ENCODE measurements at places on chromosomes 4 and X.

GRCh38 chrX:148020329-148020728 is 39.2 kb downstream of the FMR1NB start:
- no peak for DNase-seq

GRCh38 chr4:100842856-100843255 is 325.0 kb upstream of the EMCN start:
- DNase-seq, result no peak

- DNase-seq, result no peak
Observed at GRCh38 chr4:25503779-25504178, 126.7 kb downstream of the ANAPC4 start.

DNA sequence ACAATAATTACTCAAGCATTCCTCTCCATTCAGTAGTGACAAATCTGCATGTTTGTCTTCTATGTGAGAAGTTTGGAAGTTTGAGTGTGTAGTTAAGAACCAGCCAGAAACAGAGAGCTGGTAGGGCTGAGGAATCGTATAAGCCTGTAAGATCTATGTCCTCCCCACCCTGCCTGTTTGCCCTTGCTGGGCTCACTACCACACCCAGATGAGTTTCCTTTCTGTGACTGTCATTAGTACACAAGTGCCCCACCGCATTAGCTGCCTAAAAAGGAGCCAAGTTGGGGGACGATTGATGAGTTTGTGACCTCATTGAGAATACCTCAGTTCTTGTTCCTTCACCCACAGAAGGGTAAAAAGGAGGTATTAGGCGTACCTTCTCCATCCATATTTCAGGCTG is 28.3 kb downstream of the DOCK11 start:
- DNase-seq, result no peak

DNA sequence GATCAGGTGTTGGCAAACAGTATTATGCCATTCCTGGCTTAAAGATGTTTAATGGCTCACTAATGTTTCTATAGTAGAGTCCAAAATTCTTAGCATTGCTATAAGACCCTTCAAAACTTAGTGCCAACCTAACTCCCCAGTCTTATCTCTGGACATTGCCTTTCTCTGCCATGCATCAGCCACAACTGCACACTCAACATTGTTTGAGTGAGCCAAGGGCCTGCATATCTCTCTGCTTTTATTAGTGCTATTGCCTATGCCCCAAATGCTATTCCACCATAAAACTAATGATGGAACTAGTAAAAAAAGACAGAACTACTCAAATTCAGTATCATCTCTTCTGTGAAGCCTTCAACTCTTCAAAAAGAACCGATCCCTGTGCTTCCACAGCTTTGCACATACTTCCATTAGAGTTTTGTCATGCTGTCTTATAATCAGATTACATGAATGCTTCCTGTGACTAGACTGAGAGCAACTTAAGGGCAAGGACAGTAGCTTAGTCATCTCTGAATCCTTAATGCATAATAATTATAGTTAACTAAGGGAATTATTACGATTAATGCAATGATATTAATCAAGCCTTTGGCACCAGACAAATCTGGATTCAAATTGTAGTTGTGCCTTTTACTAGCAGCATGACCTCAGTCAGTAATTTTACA is 53.7 kb downstream of the CHM start:
- DNase-seq, result no peak

- DNase-seq, result no peak
Observed at GRCh38 chr4:2135083-2135482, 76.0 kb downstream of the NAT8L start.

DNA sequence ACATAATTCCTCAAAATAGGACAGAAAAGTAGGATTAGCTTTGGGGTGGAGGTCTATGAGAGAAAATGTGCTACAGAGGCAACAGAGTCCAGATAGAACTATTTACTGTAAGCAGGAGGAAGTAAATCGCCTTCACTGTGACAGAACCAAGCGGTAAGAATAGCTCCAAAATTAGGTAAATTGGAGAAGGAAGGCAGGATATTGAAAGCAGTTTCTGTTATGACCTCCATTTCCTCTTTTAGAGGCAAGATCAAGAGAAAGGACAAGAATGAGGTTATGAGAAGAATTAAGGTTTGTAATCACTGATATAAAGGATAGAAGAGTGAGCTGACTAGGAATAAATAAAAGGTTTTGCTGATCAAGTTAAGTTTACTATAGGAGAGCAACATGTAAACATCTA is 44.1 kb upstream of the NEUROG2 start:
- DNase-seq, result no peak

All from WERI-Rb-1 (cell line).